ENCODE measurements at places on chromosomes 3 and 15.

DNA sequence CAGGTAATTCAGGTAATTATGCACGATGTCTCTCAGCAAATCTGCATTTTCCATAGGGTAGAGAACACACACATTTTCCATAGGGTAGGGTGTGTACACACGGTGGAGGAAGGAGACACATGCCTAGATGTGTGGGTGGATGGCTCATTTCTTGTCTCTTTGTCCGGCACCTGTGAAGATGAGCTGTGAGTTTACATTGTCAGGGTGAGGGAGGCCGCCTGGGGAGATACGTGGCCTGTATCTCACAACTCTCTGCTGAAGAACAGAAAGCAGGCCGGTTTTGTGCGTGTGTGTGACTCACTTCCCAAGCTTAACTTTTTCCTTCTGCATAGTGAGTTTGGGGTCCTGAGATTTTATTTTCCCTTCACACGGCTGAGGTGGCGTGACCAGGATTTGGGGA is 60.3 kb downstream of the SLC6A6 start:
- DNase-seq: no peak

DNA sequence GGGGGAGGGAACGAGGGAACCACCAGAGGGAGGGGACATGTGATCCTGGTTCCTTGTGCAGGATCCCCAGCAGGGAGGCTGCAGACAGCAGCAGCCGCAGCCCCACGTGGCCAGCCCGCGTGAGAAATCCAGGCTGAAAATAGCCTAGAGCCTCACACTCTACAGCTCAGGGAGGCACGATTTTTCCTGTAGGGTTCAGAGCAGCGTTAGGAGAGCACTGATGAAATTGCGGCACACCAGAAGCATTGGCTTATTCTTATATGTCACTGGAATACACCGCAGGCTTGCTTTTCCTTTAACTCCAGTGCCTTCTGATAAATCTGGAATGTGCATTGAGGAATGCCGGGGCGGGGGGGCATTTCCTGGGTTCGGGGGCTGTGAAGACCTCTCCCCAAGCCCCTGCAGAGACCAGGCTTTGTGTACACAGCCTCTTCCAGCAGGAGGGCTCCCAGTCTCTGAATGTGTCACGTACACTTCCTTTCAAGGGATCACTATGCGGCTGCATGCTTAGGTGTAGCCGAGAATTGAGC is 193.0 kb downstream of the ATP10A start:
- DNase-seq: no peak

DNA sequence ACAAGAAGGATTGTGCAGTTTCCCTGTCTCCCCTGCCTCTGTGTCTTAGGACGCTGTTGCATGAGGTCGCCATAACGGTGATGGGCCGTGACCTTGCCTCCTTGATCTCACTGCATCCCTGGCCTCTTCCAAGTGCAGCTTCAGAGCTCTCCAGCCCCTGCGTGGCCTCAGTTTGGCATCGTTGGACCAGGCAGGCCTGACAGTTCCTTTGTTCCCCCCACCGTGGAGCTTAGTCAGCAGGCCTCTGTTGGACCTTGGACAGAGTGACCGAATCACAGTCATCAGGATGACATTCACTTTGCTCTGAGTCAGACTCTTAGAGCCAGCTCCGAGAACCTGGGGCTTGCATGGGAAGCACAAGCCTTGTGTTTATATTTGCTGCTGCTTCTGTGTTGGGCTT is 139.4 kb downstream of the OPA1 start:
- DNase-seq: no peak

DNA sequence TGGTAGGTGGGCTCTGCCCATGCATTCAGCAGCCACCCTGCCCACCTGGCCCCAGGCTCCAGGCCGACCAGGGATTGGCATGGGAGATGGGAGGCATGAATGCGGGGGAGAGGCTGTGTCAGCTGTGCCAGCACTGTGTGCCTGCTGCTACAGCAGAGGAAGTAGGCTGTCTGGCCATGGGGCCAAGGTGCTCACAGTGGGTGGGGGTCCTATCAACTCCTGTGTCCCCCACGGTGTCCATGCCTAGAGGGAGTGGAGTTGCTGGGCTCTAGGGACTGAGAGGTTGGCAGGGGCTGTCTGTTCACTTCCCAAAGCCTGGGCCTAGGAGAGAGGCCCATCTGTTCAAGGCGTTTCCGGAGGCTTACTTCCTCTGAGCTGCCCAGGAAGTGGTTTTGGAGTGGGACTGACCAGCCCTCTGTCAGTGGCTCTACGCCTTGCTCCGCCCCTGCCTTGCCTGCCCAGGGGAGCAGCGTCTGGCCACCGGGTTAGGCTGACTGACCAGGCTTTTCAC is 5.8 kb downstream of the PRKCD start:
- no peak for DNase-seq

DNA sequence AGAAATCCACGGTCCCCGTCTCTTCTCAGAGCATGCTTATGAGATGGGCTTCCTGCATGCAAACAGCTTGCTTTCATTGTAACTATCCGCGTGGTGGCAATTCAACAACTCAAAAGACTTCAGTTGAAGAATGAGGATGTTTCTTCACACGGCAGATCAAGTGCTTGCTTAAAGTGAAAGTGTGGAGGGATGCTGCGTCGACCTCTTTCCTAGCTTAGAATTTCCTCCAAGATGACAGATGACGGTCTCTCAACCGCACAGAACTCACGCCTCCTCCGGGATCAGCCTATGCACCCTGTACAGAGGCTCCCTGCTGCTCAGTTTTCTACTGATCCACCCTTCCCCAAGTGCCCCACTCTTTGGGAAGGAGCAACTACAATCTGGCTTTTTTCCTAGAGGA is 47.8 kb downstream of the PCSK6 start:
- DNase-seq: no peak

- DNase-seq: no peak
Measured at GRCh38 chr15:65937476-65937875, 68.2 kb downstream of the RAB11A start.
